ENCODE measurements at places on chromosomes 13 and 19. TPM values are rescaled to one million over a fixed set of nuclear protein-coding genes. Genes with fewer than 3 reads are reported as not detected.

ATP8A2 gene
- total RNA-seq: 0.64 TPM

EIF3K gene
- total RNA-seq: 445 TPM

DNA sequence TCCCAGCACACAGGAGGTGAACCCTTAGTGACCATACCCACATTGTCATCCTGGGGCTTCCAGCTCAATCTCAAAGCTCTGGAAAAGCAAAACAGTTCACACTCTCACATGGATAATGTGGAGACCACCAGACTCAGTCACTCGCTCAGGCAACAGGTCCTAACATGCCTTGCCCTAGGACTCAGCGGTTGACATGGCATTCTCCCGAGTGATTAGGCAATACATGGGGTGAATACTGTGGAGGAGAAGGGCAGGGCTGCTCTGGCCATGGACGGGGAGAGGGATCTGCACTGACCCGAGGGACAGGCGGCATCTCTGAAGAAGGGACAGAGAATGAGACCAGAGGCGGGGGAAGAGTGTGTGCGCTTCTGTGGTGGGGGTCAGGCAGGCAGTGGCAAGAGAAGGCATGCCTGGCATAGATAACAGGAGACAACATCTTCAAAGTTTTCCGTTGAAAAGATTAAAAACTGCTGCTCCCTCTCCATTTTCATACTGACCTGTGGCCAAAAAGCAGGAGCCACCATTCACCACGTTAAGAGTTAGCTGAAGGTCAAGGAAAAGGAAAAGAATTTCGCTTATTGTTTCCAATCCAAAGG, 44.5 kb upstream of the EPHX3 start:
- DNase-seq: no peak

GRCh38 chr13:24207841-24208667, 47.5 kb downstream of the SPATA13 start:
- DNase-seq: no peak

DNA sequence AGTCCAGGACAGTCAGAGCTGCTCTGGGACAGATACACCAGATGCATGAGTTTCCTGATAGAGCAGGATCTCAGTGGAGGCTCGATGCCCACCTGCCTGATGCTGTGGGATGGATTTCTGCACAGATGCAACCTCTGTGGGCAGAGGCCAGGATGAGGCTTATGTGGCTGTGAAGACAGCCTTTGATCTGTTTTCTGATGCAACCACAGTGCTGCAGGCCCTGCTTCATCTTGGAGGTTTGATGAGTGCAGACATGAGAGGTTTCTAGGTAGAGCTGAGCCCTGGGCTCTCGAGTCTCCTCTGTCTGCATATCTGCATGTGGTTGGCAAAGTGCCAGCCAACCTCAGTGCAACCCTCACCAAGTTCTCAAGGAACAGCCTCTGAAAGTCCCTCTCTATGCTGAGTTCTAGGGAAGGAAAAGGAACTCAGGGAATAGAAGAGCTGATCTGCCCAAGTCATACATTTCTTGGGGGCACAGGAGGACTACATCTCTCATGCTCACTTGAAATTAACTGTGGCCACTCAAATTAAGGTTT, 23.1 kb upstream of the TSHZ3 start:
- no peak for DNase-seq

GRCh38 chr19:646779-647565, 7.3 kb downstream of the FGF22 start:
- DNase-seq: no peak

DNA sequence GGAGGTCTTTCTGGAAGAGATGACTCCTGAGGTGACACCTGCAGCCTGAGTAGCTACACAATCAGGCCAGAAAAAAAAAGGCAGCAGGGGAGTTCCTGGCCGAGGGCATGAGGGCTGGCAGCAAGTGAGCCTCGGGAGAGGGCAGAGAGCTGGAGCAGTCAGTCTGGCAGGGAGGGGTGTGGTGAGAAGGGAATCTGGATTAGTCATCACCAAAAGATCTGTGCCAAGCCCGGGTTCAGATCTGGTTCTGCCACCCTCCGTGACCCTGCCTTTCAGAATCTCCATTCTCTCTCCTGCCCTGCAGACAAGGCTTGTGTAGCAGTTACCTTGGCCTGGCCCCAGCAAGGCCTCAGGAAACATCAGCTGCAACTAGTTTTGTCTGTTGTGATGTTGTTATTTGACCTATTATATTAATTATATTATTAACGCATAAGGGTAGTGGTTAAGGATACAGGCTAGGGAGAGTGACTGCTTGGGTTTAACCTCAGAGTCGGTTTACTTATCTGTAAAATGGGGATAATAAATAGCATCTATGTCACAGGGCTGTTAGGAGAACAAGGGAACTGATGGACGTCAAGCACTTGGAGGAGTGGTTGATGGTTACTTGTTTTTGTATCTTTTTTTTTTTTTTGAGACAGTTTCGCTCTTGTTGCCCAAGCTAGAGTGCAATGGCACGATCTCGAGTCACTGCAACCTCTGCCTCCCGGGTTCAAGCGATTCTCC, 2.7 kb upstream of the CAPNS1 start:
- DNase-seq: peak; percentile 84

DNA sequence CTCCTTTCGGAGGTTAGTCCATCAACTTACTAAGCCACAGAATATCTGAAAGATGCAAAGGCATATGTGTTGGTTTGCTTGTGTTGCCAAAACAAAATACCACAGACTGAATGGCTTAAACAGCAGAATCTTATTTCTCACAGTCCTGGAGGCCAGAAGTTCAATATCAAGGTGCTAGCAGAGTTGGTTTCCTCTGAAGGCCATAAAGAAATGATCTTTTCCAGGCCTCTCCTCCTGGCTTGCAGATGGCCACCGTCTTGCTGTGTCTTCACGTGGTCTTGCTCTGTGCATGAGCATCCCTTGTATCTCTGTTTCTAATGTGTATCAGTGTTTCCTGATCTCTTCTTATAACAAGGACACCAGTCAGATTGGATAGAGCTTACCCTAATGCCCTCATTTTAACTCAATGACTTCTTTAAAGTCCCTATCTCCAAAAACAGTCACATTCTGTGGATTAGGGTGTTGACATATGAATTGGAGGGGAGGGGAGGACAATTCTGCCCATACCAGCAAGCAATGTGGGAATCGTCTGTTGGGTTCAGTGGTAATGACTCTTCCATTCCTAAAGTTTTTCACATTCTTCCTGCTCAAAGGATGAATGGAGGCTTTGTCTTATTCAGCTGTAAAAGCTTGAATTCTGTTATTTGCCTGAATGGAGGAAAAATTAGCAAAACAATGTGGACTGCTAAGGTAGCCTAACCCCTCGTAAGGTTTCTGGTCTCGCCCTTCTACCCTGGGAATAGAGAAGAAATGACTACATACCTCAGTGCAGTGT, 715.7 kb downstream of the DIAPH3 start:
- no peak for DNase-seq

DNA sequence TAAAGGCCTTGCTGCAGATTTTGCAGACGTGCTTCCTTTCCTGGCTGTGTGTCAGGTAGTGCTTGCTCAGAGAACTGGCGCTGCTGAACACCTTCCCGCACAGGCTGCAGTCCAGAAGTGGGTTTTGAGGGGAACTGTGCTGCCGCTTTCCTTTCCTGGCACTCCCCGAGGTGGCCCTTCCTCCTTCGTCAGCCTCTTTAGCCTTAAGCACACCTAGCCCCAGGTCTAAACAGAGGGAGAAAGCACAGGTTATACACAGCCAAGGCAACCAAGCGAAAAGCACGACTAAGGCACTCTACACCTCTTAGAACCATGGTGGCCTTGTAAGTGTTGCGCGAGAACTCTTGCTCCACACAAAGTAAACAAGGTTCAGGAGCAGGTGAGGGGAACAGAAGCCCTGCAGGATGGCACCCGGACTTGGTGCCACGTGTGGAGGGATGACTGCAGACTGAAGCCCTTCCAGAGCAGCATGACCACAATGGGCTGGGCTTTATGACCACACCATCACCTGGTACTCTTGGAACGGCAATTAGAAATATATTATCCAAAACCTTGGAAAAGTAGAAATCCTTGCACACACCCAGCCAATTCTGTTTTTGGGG, 23.6 kb downstream of the ZNF541 start:
- DNase-seq: no peak

DNA sequence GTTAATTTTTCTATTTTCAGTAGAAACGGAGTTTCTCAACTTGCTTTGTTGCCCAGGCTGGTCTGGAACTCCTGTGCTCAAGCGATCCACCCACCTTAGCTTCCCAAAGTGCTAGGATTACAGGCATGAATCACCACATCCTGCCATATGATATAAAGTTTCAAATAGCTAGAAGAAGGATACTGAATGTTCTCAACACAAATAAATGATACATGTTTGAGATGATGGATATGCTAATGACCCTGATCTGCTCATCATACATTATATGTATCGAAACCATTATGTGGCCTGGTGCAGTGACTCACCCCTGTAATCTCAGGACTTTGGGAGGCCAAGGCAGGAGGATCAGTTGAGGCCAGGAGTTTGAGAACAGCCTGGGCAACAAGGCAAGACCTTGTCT, 11.5 kb downstream of the CIB3 start:
- no peak for DNase-seq

- DNase-seq: no peak
These were observed 29.8 kb upstream of the RAP2A start for GRCh38 chr13:97403893-97404750.

- DNase-seq: peak; percentile 60
These were observed 692 bp upstream of the ZNF580 start for GRCh38 chr19:55640043-55640576.

DNA sequence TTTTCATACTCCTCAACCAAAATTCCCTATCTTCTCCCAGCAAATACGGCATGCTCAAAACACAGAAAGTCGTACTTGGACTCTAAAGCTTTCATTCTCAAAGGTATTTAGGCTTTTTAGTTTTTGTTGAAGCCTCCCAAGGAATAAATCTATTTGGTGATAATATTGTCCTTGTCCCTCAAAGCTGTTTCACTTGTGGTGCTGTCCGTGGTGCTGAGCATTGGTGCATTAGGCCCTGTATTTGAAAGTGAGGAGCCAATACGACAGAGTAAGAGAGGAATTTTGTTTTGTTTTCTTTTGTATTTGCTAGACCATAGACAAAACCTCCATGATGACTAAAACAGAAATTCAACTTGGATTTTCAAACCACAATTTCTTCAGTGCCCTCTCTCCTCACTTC, 3.2 kb upstream of the LGALS13 start:
- DNase-seq: no peak

GRCh38 chr19:56778351-56778750, 62.2 kb downstream of the PEG3 start:
- DNase-seq: no peak
